ENCODE measurements at places on chromosomes 16 and 17.

DNA sequence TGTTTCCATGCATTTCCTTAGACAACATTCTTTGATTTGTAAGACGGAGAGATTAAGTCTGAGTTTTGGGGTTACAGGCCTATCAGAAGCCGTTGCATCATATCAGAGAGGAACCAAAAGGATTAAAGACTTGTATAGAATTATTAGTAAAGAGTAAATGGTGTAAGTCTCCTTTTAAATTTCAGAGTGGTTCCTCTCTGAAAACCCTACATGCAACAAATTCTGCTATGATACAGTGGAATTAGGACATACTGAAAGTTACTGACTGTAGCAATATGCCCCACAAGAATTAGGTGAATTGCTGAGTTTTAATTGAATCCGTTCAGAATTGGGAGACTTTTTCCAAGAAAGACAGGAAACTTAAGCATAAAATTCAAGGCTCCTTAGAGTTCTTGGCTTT is 221.6 kb downstream of the FTO start:
- DNase-seq = no peak

GRCh38 chr17:75854881-75855309 is 240 bp downstream of the WBP2 start:
- DNase-seq = no peak

DNA sequence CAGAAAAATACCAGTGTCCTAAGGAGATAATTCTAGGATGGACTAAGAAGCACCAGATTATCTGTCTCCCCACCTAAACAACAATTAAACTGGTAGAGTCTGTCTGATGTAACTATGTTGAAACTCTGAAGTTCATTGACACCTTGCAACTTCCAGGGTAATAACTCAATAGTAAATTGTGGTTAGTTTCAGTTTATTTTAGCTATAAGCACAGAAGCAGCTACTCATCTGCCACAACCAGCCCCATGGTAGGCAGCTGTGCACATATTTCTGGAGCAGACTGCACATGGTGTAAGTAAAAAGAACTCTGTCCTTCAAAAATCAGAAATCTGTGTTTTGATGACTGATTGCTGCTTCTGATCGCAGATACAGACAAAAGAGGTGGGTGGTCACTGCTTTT is 852.1 kb downstream of the CDH11 start:
- no peak for DNase-seq

DNA sequence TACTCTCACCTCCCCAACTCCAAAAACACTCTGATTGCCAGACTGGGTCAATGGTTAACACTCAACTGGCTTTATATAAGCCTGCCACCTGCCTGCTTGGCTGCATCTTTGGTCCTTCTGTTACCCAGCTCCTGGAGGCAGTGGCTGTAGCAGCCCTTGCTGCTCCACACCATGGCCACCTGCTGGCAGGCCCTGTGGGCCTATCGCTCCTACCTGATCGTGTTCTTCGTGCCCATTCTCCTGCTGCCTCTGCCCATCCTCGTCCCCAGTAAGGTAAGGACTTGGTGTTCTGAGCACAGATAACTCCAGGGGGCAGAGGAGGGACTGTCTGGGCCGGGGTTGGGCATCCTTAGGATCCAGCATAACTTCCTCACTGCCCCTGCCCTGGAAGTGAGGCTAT is at the start of gene SLC13A2:
SLC13A2 (plus strand) TSS at position 103 of the 400 bp plus-strand sequence; CDS start at position 172, 69 bp downstream.
- DNase-seq = no peak

DNA sequence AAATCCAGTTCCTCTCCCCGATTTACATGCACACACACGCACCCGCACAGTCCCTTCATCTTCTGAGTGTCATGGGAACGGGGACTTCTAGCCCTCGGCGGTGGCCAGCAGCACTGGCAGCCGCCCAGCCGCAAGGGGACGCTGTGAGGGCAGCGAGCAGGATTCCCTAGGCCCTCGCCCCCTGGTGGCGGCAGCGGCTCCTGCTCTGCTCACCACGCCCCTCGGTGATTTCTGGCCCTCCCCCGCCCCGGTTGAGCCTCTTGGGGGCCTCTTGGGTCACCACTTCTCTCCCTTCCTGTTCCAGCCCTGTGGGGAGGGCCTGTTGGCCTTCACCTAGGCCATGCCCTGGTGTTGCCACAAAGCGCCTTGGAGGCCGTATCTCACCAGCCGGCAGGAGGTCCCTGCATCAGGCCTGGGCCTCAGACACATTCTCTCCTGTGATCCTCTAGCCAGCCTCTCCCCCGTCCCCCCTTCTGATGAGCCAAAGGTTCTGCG is 75.2 kb upstream of the KSR1 start:
- no peak for DNase-seq

- DNase-seq = no peak
Observed at GRCh38 chr16:86281421-86281820, 228.9 kb upstream of the FOXF1 start.

- DNase-seq = no peak
Observed at GRCh38 chr17:51261024-51261963, 948 bp downstream of the UTP18 start.

DNA sequence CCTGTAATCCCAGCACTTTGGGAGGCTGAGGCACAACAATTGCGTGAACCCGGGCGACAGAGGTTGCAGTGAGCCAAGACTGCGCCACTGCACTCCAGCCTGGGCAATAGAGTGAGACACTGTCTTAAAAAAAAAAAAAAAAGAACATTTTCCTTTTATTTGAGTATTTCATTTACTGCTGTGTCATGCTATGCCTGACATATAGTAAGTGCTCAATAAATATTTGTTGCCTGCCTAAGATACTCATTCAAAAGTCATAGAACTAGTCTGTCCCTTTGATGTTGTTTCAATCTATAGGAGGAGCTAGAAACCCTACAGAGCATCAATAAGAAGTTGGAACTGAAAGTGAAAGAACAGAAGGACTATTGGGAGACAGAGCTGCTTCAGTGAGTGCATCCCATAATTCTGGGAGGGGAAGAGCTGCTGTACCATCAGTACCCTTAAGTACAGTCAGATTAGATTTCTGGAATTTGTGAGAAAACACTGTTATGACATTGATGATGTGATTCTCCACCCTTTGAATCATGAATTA is 20.0 kb downstream of the CALCOCO2 start:
- DNase-seq = no peak

GRCh38 chr16:50967827-50968612 is 183.1 kb downstream of the SALL1 start:
- no peak for DNase-seq

- no peak for DNase-seq
Observed at GRCh38 chr16:69397821-69398521, 12.2 kb upstream of the TERF2 start.

DNA sequence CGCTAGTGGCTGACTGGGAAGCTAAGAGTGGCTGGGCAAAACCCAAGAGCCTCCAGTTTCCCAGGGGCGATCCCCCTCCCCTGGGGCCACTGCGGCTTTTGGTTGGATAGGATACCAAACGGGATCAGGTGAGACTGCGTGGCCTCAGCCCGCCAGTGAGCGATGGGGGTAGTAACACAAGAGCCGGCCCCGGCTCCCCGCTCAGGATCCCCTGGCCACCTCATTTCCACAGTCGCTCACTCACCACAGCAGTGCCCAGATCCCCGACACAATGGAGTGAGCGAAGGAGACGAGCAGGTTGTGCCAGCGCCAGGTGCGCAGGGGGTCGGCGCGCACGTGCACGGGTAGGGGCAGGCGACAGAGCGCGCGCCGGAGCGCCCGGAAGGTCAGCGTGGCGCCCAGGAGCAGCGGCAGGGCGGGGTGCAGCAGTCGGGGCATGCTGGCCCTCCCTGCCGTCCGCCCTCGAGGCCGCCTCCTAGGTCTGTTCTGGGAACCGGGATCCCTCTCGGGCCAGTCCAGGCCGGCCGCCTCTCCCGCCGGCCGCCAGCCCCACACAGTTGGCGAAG is 290 bp downstream of the TLCD1 start:
- peak; percentile 48 for DNase-seq

DNA sequence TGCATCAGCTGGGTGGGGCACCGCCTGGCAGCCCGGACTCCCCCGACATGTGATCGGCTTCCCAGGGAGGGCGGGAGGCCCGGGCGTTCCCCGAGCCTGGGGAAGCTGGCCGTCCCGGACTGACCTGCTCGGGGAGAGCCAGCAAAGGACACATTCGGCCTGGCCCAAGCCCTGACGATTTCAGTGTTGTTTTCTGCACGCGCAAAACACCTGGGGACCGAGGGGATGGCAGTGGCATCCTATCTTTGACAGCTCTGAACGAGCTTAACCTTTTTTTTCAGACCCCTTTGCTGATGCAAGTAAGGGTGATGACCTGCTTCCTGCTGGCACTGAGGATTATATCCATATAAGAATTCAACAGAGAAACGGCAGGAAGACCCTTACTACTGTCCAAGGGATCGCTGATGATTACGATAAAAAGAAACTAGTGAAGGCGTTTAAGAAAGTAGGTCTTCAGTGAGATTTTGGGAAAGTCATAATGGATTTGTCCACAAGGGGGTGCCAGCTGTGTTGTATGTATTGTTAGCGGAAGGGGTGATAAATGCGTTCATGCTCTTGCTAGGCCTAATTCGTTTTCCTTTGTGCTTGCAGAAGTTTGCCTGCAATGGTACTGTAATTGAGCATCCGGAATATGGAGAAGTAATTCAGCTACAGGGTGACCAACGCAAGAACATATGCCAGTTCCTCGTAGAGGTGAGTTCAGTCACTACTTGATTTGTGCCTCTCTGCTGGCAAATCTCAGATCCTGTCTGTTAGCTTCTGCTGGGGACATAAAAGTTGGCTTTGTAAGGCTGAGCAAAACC is 1.0 kb downstream of the EIF1 start:
- DNase-seq = no peak

- no peak for DNase-seq
Observed at GRCh38 chr17:66152756-66153155, 39.2 kb downstream of the CEP112 start.

DNA sequence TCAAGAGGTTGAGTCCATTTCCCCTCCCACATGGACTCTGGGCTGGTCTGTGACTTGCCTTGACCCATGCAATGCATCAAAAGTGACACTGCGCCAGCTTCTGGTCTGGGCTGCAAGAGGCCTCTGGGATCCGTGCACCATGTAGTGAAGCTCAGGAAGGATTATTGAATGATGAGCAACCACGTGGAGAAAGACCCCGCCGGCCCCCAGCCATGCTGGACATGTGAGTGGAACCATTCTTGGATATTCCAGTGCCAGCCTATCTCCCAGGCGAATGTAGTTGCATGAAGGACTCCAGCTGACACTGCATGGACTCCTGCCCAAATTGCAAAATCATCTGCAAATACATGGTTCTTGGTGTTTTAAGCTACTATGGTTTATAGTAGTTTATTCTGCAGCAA is 7.6 kb upstream of the ALOX15B start:
- DNase-seq = no peak

DNA sequence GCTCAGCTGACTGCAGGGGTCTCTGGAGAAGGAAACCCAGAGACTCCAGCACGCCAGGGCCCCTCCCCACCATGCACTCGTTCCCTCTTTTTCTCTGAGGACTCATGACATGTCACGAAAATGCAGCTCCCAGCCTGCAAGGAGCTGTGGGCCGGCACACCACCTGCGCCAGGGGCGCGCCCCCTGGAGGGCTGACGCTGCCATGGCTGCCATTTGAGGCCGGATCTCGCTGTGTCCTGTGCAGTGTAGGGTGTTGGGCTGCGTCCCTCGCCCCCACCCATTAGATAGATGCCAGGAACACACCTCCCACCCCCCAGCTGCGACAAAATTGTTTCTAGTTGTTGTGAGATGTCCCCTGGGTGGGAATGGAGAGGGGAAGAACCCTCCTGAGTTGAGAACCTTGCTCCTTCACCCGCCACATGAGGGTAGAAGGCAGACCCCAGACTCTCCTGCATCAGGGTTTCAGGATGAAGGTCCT is 8.2 kb downstream of the SYNGR2 start:
- DNase-seq = no peak

DNA sequence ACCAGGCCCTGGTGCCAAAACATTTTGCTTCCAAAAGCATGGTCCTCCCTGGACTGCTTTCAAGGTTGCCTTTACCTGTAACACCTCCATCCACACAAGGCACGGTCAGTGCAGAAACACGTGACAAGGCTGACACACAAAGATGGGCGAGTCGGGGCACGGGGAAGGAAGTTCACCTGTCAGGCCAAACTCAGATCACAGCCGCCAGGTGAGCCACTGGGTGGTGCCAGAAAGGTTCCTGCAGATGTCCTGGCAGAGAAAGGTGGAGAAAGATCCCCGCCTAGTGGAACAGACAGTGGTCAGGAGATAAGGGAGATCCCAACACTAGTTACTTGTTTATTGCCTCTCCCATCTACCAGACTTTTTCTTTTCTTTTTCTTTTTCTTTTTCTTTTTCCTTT is 155.3 kb downstream of the AIPL1 start:
- no peak for DNase-seq

DNA sequence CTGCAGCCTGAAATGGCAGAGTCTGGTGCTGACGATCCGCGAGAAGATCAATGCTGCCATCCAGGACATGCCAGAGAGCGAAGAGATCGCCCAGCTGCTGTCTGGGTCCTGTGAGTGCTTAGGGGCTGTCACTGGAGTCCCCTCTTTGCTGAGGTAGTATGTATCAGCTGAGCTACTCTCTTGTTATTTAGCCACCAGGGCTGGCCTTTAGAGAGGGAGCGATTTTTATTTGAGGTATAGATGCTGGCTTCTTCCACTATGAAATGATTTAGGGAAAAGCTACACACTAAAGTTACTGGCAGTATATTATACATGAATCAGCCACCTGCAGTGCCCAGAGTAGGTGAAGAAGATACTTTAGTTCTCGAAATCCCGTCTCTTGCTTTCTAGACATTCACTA is 2.6 kb downstream of the CDK5RAP3 start:
- no peak for DNase-seq

DNA sequence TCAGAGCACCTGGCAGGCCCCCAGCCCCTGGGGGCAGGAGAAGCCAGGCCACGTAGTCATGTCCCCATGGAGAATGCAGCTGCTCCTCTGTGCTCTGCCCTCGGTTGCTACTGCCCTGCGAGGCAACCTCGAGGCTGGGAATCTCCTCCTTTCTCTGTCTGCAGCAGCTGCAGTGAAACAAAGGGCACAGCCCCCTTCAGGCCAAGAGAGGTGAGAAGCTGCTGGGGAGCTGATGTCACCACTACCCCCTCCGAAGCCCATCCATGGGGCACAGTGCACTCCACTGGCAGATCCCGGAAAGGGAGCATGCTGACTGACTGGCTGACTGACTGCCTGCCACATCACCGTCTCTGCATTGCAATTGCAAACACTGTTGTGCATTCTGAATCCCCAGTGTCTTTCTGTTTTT is 103.7 kb downstream of the GRIN2A start:
- no peak for DNase-seq

DNA sequence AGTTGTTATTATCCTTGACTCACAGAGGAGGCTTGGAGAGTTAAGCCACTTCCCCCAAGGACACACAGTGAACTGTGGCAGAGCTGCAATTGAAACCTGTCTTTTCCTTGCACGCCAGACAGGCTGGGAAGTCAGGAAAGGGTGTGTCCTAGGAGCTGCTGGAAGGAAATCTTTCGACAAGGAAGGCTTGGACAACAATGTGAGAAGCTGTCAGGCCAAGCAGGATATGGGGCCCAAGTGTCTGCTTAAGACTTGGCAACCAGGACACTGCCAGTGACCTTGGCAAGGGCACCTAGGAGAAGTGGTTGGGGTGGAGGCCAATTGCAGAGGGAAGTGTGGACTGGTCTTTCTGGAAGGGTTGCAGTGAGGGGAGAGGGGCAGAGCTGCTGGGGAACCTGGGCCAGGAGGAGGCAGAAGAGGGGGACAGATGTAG is 2.1 kb upstream of the CAMKK1 start:
- DNase-seq = no peak

- no peak for DNase-seq
Observed at GRCh38 chr16:68592466-68593337, 52.4 kb upstream of the CDH3 start.

- DNase-seq = no peak
Observed at GRCh38 chr16:61915569-61915968, 120.7 kb downstream of the CDH8 start.

All from cortex of kidney (tissue), 1 donor.